ENCODE measurements at places on chromosomes 4 and X. TPM values are rescaled to one million over a fixed set of nuclear protein-coding genes. Genes with fewer than 3 reads are reported as not detected.

DNA sequence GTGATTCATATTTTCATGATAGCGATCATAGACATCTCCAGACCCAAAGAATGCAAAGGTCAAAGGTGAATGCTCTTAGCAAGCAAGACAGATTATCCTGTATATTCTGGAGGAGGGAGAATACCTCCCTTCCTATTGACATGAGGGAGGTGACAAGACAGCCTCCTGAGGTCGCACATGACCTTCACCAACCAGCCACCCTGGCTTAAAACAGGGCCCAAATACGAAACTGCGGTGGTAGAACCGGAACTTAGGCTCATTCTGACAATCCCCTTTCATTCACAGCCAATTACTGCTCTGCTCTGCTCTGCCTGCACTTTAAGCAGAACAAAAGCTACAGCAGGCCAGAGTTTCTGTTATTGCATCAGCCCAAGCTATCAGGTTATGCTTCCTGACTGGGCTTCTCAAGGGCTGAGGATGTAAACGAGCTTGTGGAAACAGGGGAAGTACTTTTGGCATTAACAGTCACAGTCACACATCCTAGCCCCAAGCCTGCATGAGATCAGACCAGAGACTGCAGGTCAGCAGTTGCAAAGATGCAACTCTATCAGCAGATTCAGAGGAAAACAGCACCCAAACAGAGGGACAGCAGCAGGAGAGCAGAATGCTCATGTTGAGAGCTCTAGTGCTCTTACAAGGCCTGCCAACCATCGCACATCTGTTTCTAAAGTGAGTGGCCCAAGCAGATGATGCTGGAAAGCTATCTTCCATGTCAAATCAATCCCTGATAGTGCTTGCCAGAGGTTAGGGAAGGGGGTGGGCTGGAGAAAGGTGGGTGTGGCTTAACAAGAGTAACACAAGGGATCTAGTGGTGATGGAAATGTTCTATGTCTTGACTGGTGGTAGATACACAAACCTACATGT is 51.3 kb upstream of the MAP3K15 start:
- H3K27ac ChIP-seq = no peak overlapping the region
- H3K4me3 ChIP-seq = no peak overlapping the region
- H3K36me3 ChIP-seq = no peaks in the 10 kb centered on the region
- no peak for DNase-seq
- H3K4me1 ChIP-seq = no peaks in the 10 kb centered on the region

- H3K4me3 ChIP-seq = no peak overlapping the region
- no peak overlapping the region for H3K27ac ChIP-seq
- no peak for DNase-seq
- no peaks in the 10 kb centered on the region for H3K36me3 ChIP-seq
- H3K27me3 ChIP-seq = no peaks in the 10 kb centered on the region
- H3K4me1 ChIP-seq = no peaks in the 10 kb centered on the region
Observed at GRCh38 chr4:40672528-40673522, 43.2 kb upstream of the RBM47 start.

Gene PCYT1B
- total RNA-seq = not detected

Gene CXCL3
- not detected for total RNA-seq

DNA sequence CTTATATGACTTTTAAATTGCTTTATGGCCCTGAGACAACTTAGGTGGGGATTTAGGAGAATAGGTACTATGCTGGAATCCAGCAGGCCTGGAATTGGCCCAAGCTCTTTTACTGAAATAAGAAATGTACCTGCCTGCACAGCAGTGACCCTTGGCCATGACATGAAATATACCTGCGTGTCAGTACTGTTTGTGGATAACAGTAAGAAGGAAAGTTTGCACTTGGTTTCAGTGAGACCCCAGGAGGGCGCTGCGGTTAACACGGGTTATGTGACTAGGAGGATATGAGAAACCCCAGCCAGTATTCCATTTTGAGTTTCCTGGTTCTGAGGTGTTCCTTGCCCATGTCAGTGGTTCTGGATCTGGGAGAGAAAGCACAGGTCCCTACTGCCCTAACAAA is 5.3 kb downstream of the MTM1 start:
- peak overlapping the region; percentile 15 for H3K27ac ChIP-seq
- no peak for DNase-seq
- H3K36me3 ChIP-seq = no peaks in the 10 kb centered on the region

Data from heart left ventricle (tissue), 16 donors.